Type B pancreatic cell (in vitro differentiated cells): ENCODE measurements at places on chromosomes 3 and 15. TPM values are rescaled to one million over a fixed set of nuclear protein-coding genes. Genes with fewer than 3 reads are reported as not detected.

- no peak for DNase-seq
Observed at GRCh38 chr3:114418107-114418506, 124.3 kb downstream of the TIGIT start.

DNA sequence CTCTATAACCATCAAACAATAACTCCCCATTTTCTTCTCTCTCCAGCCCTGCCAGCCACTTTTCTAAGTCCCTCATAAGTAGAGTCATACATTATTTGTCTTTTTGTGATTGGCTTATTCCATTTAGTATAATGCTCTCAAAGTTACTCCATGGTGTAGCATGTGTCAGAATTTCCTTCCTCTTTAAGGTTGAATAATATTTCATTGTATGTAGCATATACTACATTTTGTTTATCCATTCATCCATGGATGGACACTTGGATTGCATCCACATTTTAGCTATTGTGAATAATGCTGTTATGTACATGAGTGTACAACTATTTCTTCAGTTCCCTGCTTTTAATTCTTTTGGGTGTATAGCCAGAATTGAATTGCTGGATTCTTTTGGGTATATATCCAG, 138.4 kb downstream of the ATG7 start:
- DNase-seq: no peak

- no peak for DNase-seq
Observed at GRCh38 chr3:123595396-123596180, 10.7 kb upstream of the HACD2 start.

DNA sequence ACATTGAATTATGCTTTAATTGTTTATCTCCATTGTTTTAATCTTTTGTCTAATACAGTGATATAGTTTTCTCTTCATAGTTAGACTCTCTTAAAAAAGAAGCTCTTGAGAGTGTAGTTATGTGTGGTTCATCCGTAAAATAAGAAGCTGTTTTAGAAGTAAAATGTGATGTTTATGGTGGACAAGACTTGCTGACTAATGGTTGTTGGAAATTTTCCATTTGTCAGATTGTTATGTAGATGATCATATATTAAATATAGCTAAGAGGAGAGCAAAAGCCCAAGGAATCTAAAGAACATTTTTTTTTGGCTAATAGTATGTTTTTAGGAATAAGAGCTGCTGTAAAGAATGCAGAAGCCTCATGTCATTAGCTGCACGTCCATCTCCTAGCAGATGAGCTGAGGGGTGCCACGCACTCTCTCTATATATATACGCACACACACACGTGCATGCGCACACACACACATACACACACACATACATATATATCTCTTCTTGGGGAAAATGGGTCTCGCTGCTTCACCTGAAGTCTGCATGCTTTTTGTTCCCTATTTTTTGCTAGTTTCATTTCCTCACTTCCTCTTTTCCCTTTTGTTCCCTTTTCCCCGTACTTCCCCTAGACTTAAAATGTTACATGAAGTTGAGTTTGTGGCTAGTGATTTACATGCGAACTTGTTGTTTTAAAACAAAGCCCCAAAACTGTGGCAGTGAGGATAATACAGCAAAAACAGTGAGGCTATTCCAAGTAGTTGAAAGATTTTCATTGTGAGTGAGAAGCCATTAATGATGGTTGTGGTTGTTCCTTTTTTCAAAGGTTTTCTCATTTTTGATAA, 107.8 kb downstream of the MBNL1 start:
- no peak for DNase-seq

GRCh38 chr15:55234800-55235104, 38.0 kb upstream of the RSL24D1 start:
- DNase-seq: no peak

DNA sequence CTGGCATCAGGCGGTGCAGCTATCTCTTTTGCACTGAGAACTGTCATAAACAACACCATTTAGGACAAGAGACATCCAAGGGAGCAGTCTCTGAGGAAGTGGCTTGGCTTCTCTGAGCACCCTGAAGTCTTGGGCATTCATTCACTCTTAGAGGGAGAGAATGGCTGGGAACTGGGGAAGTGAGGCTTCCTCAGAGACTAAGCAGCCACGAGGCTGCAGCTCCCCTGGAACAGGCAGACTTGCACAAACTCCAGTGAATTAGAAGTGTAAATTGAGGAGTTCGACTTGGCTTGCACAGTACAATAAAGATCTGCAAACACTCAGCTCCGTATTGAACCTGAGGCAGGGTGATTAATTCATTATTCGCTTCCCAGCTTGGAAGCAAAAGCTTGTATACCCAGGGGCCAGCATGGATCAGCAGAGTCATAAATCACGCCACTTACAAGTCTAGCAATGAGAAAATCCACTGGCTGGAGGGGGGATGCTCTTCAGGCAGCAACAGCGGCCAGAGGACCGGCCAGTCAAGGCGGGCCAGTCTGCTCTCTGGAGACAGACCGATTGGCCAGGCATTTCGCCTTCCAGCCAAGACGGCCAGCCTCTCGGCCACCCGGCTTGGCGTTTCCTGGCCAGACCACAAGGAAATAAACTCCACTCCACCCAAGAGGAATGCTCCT, 118.8 kb upstream of the ADPGK start:
- DNase-seq: no peak

DNA sequence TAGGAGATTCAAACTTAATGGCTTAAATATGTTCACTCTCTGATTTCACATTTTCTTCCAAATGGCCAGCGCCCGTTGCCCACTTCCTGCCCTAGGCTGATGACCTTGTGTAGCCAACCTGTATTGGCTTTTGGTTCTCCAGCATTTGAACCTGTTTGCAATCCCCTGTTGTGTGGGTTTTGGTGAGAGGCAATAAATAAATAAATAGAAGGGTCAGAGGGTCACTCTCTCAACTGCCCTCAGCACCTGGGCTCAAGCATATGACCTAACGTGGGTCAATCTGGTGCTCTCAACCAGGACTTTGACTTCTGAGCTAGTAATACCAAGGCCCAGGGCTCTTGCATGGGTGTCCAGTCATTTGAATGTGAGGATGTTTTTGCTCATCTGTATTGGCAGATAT, 1.8 kb upstream of the SRP14 start:
- DNase-seq: no peak

DNA sequence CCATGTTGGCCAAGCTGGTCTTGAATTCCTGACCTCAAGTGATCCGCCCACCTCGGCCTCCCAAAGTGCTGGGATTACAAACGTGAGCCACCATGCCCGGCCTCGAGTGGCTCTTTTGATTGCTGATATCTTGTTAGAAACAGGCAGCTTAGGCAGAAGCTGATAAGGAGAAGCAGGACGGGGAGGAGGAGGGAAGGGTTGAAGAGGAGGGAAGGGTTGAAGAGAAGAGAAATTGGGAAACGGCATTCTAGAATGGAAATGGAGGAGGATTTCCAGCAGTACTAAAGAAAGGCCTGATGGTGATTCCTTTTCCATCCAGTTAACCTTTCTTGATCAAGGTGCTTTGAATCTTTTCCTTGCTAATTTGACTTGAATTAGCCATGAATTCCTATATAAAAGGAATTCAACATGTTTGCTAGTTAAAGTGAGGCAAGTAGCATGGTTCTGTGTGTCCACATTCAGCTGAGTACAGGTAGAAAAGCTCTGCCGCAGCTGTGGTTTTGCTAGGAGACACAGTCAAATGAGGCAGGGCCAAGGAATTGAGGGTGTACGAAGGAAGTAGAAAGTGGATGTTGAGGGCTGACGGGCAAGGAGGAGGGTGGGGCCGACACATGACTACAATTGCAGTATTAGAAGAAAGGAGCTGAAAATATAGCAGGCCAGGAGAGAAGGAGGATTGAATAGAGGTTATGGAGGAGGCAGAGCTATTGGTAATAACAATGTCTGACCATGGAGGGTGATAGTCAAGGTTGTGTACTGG, 27.2 kb upstream of the ATP1B3 start:
- no peak for DNase-seq

DNA sequence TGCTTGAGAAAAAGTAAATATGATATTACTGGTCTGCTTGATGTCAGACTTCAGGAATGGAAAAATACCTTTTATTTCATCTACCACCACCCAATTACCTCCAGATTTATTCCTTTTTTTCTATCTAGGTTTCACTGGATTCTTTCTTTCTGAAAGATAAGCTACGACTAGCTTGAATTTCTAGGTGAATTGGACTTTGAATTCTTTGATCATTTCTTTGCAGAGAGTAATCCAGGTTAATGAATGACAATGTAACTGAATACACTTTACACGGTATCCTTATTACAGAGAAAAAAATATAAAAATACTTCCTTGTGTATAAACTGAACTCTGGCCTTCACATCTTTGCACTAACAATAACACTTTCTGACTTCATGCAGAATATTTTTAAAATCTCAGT, 59.5 kb upstream of the TRPC1 start:
- no peak for DNase-seq

- no peak for DNase-seq
Observed at GRCh38 chr3:142693136-142693853, 30.5 kb upstream of the TRPC1 start.

DNA sequence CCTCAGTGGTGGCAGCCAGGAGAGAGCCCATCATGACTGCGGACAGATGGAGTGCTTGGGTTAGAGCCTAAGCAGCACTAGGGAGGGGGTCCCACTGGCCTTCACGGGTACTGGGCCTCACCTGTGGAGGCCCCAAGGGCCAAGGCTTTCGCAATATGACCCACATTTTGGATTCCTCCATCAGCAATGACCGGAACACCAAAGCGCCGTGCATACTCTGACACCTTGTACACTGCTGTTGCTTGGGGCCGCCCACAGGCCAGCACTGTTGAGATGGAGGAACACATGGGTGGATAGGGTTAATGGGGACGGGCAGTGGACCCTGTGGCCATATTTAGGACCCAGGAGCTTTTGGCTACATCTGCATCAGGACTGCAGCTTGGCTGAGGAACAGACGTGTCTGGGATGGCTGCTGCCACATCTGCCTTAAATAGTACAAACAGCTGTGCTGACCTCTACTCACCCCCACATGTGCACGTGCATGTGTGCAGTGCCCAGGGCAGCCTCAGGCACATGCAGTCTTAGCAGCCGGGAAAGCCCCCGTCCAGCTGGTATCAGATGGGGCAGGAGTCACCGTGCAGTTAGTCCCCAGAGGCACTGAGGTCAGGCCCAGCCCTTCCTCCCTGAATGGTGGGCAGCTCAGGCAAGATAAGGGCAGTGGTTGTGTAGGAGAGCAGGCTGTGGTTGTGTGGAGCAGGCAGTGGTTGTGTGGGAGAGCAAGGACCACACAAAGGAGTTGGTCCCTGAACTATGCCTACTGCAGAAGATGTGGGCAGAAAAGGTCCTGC, 3.3 kb downstream of the NDUFAF3 start:
- no peak for DNase-seq

DNA sequence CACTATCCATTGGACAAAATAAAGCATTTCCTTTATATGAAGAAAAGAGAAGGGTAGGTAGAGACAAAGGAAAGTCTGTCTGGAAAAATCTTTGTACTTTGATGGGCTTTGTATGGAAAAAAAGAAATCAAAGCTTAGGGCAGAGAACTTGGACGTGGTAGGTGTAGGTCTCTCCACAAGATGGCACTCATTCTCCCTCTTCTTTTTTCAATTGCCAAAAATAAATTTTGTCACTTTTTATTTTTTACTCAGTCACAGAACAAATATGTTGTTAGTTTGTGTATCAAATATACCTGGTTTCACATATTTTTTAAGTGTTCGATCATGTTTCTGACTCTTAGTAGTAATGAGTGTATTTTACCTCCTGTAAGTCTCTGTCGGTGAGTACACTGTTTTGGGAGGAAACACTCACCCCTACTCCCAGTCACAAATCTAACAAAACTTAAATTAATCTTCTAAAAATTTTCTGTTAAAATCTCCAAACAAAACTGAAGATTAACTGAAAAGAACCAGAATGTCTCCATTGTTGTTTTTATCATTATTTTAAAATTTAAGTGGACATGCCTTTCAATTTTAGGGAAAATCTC, 415.8 kb upstream of the GOLIM4 start:
- DNase-seq: no peak

- no peak for DNase-seq
Observed at GRCh38 chr15:58432401-58432800, 610 bp downstream of the LIPC start.

DNA sequence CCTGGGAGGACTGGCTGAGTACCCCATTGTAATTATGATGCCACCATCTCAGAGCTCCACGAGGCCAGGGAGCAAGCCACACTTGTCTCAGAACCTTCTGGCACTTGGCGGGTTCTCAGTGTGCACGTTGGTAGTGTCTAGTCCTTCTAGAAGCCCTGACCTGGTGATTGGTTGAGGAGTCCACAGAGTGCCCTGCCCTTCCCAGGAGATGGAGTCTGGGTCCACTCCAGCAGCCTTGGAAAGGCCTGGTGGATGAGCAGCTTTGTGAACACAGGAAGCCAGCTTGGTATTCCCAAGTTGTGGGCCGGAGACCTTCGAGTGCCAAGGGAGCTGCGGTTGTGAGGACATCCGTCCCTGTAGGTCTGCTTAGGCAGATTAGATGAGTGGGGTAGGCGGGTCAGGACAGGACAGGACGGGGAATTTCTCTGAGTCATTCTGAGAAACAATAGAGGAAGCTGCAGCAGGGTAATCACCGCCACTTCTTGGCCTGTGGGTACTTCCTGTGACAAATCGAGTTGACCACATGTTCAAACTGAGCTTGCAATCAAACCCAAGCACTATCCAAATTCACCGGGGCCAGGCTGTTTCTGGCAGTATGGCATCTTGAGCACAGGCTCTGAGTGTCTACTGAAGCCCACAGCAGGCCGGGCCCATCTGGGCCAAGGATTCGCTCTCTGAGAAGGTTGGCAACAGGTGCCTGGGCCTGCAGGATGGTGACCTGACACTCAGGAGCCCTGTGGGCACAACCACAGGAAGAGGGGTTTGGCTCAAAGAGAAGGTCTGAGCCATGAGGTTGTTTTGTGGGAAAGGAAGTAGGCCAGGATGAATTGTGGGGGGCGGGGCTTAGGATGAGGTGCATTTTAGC, 71.5 kb upstream of the PLXNA1 start:
- DNase-seq: no peak

DNA sequence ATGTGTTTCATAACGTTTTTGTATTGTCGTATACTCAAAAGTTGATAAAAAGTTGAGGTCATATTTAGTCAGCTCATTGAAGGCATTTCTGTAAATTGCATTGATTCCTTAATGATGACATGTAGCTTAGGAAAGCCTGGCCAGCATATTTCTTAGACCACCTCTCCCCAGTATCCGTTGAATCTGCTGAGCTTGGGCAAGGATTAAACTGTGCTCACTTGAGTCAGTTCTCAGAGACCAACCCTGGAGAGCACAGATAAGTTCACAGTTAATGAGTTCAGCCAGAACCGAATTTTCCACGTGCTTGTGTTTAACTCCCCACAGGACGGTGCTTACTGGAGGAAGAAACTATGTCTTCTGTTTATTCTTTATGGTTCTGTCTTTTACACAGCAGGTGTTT, 132.7 kb downstream of the SLC25A26 start:
- no peak for DNase-seq

Gene ADGRG7
- 2.8 and 7.7 TPM in 2 replicates for total RNA-seq

Gene PCCB
- 27.2 and 41.0 TPM in 2 replicates for total RNA-seq

Gene IL17RE
- 13.6 and 24.3 TPM in 2 replicates for total RNA-seq

Gene POPDC2
- 1.4 and 2.6 TPM in 2 replicates for total RNA-seq

Gene SLC9C1
- 0.48 and 0.99 TPM in 2 replicates for total RNA-seq
